ENCODE measurements at places on chromosomes 13 and 19. TPM values are rescaled to one million over a fixed set of nuclear protein-coding genes. Genes with fewer than 3 reads are reported as not detected.

Gene ZNF829
- total RNA-seq, result not detected

Gene CABP5
- total RNA-seq, result not detected

Gene LYL1
- 2.6 TPM for total RNA-seq

- no peak overlapping the region for H3K4me3 ChIP-seq
- H3K27ac ChIP-seq, result no peak overlapping the region
- DNase-seq, result no peak
- H3K36me3 ChIP-seq, result no peaks in the 10 kb centered on the region
- 0 out of 2 replicates have a peak, but pooled peaks cover 3% of the 10 kb centered on the region for H3K4me1 ChIP-seq
- no peaks in the 10 kb centered on the region for H3K27me3 ChIP-seq
Measured at GRCh38 chr13:41148419-41149283, 16.0 kb upstream of the KBTBD6 start.

DNA sequence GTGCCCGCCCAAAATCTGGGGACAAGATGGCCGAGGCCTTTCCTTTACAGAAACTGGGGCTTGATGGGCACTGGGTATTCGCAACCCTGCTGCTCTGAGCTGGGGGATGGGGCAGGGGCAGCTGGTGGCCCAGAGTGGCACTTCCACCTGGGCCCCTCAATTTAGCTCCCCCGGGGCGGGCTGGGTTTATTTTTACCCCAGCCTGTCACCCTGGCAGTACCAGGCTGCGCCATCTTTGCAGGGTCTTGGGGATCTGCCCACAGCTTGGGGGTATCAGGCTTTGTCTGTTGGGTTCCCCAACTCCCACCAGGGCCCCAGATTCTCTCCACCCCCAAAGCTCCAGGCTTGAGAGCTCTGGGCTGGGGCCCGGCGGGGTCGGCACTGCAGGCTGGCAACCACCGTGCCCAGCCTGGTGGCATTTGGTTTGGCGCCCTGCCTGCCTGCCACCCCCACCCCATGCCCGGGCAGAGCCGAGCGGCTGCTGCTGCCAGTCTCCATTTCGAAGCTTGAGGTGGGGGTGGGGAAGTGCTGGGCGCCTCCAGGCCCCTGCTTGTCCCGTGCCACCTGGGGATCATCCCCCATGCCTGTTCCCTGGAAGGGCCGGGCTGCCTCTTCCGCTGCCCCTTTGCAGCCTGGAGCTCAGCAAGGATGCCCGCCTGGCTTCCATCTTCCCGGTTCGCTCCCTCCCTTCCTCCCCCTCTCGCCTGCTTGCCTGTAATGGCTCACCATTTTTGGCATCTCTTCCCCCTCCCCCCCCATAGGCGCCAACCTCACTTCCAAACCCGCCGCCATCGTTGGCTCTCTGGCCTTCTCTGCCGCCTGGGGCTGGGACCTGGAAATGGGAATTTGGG, 11.4 kb downstream of the NFIX start:
- H3K27ac ChIP-seq, result no peak overlapping the region
- no peaks in the 10 kb centered on the region for H3K36me3 ChIP-seq

- no peaks in the 10 kb centered on the region for H3K36me3 ChIP-seq
- H3K4me1 ChIP-seq, result no peaks in the 10 kb centered on the region
- no peak for DNase-seq
- no peak overlapping the region for H3K27ac ChIP-seq
- H3K27me3 ChIP-seq, result no peaks in the 10 kb centered on the region
Measured at GRCh38 chr19:27740396-27740795, 1472.6 kb downstream of the UQCRFS1 start.
